ENCODE measurements at places on chromosomes 2 and 18. TPM values are rescaled to one million over a fixed set of nuclear protein-coding genes. Genes with fewer than 3 reads are reported as not detected.

Gene EFR3B
- 0.39 TPM for total RNA-seq

DNA sequence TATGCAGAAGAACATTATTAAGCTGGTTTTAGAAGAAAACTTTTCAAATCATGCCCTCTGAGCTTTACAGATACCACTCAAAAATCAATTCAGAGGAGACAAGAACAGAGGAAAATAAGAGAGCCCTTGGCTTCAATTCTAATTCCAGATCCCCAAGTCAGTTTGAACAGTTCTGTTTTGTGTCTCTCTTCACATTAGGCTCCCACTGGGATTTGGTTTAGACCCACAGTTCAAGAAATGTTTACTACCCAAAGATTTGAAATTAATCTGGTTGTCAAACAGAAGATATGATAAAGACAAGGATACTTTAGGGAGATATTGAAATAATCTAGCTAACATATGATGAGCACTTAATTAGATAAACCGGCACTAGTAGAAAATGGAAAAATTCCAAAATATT, 329.5 kb downstream of the RAD51AP2 start:
- no peak for DNase-seq

- DNase-seq = no peak
These were observed 30.0 kb upstream of the MBP start for GRCh38 chr18:77162580-77162979.

Gene CHRNG
- not detected for total RNA-seq

DNA sequence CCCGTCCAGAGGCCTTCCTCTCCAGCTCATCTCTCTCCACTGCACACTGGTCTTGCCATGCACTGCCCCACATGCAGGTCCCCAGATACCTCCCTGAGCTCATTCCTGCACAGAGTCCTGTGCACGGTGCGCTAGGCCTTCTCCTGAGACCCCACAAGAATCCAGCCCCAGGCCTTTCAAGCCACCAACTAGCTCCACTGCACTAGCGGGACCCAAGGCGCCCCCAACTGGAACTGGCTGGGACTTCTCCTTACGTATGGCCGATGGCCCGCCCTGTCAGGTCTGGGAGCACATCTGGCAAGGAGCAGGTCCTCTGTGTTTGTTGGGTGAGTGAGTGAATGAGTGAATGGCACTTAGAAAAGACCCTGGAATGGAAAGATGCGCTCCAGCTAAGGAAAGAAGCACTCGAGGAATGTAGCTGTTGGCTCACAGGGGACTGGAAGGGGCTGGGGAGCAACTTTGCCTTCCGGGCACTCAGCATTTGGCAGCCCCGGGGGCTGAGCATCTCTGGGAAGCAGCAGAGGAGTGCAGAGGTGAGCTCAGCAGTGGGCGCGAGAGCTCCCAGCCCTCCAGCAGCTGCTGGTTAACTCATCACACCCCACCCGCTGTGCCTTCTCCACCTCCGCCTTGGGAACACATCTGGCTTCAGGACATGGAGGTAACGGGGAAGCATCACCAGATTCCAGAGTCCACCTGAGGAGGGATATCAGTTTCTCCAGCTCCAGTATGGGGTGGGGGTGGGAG, 223.1 kb downstream of the GLI2 start:
- peak; percentile 13 for DNase-seq

- no peak for DNase-seq
These were observed 807.5 kb downstream of the MBD2 start for GRCh38 chr18:53417003-53417402.

DNA sequence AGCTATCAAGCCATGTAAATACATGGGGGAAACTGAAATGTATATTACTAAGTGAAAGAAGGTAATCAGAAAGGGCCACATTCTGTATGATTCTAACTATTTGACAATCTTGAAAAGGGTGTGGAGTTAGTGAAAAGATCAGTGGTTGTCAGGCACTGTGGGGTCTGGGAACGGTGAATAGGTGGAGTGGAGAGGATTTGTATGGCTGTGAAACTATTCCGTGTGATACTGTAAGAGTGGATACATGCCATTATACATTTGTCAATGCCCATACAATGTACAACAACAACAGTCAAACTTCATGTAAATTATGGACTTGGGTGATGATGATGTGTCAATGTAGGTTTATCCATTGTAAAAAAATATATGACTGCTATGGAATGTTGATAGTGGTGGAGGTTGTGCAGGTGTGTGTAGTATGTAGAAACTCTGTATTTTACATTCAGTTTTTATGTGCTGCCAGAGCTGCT, 1116.2 kb downstream of the SUCLG1 start:
- no peak for DNase-seq

Gene AMMECR1L
- 12.2 TPM for total RNA-seq

- DNase-seq = no peak
These were observed 27.1 kb upstream of the CWC22 start for GRCh38 chr2:180033993-180034894.

Gene SCYGR8
- not detected for total RNA-seq

Gene CDH19
- under 0.01 TPM for total RNA-seq

GRCh38 chr2:112630268-112630667, 15.5 kb upstream of the SLC20A1 start:
- DNase-seq = no peak

- DNase-seq = no peak
These were observed 84.8 kb downstream of the ADCYAP1 start for GRCh38 chr18:989425-989824.

Gene ITM2C
- total RNA-seq = 31.6 TPM

GRCh38 chr2:175147186-175147585, 20.8 kb downstream of the ATF2 start:
- no peak for DNase-seq

DNA sequence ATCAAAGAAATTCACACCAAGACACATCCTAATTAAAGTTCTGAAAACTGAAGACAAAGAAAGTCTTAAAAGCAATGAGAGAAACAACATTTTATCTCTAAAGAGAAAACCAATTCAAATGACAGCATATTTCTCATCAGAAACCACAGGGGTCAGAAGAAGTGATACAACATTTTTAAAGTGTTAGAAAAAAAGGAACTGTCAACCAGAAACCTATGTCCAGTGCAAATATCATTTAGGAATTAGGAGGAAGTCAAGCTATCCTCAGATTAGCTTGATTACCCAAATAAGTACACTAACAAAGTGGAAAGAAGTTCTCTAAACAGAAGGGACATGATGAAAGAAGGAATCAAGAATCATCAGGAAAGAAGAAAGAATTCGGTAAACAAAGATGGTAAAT, 59.5 kb upstream of the BCL2L11 start:
- DNase-seq = no peak

DNA sequence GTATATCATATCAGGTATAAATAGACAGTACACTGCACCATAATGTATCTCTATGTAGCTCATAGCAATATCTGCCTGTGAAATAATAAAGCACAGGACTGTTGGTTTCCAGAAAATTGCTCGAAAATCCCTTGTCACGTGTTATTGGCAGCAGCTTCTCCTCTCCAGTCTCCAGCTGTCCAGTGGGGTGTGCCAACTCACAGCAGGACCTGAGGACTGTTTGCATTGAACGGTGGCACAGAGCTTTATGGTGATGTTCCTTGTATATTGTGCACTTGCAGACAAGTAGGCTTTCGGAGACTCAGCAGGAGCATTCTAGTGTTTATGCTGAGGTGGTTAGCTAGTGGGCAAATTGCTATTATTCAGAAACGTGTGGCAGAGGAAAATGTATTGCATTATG, 182.2 kb upstream of the ATP5MC3 start:
- DNase-seq = no peak

DNA sequence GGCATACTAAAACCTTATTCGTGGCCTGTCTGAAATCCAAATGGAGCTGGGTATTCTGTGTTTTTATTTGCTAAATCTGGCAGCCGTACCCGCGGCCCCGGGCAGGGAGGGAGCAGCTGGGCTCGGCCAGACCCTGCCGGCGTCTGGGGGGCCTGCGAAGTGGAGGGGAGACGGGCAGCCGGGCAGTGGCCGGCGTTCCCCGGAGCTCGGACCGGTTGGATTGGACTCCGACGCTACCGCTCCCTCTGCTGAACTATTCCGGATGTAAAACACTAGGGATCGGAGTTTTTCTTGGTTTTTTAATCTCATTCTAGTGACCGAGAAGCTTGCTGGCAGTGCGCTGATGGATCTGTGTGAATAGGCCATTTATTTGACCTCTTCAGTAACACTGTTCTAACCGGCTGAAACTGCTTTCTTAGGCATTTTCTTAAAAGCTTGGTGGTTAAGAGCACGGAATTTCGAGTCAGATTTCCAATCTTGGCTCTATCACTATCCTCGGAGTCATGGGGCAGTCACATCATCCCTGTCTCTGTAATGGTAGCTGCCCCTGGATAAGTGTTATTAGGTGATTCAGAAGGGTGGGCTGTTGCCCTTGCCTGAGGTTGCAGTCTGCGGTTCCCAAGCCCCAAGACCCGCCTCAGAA, 694 bp downstream of the UNC50 start:
- DNase-seq = peak; percentile 30

Gene DSEL
- 8.5 TPM for total RNA-seq

DNA sequence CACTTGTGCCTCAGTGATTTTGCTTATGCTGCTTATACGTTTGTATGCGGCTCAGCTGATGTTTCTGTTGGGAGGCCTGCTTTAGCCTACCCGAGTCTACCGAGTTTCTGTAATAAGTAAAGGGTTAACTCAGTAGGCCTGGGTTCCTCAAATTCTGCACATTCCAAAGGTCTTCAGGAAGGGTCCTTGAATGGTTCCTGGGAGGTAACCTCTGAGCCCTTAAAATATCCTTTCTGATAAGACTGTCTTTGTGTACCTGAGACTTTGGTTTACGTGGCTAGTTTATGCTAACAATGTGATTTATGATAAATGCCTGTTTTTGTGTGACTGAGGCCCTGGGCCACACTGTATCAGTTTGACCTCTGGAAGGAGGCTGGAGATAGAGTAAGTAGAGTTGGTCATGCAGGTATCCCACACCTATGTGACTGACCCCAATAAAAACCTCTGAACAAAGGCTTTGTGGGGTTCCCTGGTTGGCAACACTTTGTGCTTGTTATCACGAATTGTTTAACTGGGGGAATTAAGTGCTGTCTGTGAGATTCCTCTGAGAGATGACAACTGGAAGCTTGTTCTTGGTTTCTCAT, 18.9 kb upstream of the PNPT1 start:
- no peak for DNase-seq

DNA sequence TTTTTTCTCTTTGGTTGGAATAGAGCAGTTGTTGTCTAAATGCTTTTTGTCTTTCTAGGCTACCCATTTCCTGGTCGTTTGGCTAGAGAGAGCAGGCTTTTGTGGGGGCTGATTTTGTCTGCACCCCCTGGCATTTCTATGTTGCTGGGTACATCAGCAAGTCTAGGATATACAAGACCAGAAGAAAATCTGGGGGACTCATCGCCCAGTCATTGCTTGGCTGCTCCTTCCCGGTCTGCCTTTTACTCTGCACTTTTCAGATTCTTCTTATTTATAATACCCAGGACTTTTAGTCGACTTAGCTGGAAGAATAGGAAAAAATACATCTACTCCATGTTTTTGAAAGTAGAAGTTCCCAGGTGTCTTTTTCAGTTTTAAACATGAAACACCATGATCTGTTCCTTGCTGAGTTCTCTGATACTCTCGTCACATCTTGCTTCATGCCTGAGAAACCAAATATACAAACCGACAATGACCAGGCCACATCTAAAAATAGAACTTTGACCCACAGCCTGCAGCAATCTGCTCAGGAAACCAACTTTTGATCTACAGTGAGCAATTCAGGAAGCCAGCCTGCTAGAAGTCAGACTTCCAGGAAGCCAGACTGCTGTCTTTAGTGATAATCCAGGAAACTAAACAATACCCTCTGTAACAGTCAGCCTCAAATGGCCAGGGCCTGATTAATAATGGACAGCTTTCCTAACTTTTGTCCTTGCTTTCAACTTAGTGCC, 163.8 kb upstream of the MEX3C start:
- DNase-seq = peak; percentile 46
